ENCODE measurements at places on chromosomes 11 and 22.

- no peak for DNase-seq
- H3K4me1 ChIP-seq, result no peaks in the 10 kb centered on the region
- no peak overlapping the region for H3K4me3 ChIP-seq
- no peaks in the 10 kb centered on the region for H3K27me3 ChIP-seq
These were observed 27.1 kb downstream of the RNF121 start for GRCh38 chr11:71955898-71956456.

DNA sequence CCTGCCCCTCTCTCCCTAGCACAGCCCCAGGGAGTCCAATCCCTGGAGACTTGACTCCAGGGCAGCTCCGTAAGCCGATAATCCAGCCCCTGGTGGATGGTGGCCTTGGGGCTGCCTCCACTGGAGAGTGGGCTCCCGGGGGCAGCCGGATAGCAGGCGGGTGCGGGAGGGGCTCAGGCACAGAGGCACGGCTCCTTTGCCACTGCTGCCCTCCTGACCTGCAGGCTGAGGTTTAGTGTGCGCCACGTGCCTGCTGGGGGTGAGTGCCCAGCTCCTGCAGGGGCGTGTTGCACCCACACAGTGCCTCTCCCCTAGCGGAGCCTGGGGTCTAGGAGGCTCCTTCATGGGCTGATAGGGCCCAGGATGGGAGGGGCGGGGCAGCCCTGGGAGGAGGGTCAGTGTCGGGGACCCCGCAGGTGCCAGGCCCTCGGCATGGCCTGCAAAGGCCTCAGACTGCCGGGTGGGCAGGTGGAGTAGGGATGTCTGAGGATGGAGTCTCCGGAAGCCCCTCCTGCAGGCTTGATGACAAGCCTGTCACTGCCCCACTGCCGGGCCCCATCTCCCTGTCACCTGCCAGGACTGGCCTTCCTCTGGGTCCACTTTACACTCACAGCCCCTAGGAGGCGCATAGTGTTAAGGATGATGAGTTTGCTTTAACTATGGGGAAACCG is 5.6 kb downstream of the DUSP8 start:
- no peak overlapping the region for H3K4me3 ChIP-seq
- H3K27ac ChIP-seq, result no peak overlapping the region
- DNase-seq, result no peak
- H3K36me3 ChIP-seq, result no peaks in the 10 kb centered on the region

- H3K4me3 ChIP-seq, result no peak overlapping the region
- DNase-seq, result no peak
- no peaks in the 10 kb centered on the region for H3K36me3 ChIP-seq
- no peaks in the 10 kb centered on the region for H3K27me3 ChIP-seq
These were observed 293.5 kb downstream of the MN1 start for GRCh38 chr22:27507935-27508526.

DNA sequence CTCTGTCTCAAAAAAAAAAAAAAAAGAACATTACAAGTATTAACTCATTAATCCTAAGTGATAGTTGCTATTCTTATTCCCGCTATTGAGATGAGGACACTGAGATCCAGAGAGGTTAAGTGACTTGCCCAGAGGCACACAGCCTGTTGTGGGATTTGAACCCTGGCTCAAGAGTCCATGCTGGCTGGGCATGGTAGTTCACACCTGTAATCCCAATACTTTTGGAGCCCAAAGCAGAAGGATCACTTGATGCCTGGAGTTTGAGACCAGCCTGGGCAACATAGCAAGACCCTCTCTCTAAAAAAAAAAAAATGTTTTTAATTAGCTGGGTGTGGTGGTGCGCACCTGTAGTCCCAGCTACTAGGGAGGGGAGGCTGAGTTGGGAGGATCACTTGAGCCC is 4.1 kb downstream of the GCAT start:
- peaks cover 4% of the 10 kb centered on the region for H3K4me1 ChIP-seq
- peaks cover 2% of the 10 kb centered on the region for H3K27me3 ChIP-seq
- no peaks in the 10 kb centered on the region for H3K36me3 ChIP-seq

DNA sequence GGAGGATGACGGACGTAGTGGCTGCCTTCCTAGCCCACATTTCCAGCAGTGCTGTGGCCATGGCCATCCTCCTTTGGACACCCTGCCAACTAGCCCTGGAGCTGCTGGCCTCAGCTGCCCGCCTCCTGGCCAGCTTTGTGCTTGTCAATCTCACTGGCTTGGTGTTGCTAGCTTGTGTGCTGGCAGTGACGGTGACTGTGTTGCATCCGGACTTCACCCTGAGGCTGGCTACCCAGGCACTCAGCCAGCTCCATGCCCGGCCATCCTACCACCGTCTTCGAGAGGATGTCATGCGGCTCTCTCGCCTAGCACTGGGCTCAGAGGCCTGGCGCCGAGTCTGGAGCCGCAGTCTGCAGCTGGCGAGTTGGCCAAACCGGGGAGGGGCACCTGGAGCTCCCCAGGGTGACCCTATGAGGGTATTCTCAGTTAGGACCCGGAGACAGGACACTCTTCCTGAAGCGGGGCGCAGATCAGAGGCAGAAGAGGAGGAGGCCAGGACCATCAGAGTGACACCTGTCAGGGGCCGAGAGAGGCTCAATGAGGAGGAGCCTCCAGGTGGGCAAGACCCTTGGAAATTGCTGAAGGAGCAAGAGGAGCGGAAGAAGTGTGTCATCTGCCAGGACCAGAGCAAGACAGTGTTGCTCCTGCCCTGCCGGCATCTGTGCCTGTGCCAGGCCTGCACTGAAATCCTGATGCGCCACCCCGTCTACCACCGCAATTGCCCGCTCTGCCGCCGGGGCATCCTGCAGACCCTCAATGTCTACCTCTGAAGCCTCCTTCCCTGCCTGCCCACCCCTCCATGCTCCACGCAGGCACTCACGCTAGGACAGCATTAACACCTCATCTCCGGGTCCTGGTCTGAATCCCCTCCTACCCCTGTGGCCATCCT is 1.6 kb downstream of the RNF26 start:
- H3K4me3 ChIP-seq, result peak overlapping the region; percentile 91
- no peak for DNase-seq
- no peak overlapping the region for H3K27ac ChIP-seq
- H3K4me1 ChIP-seq, result peaks cover 12% of the 10 kb centered on the region

- H3K4me3 ChIP-seq, result no peak overlapping the region
- no peaks in the 10 kb centered on the region for H3K4me1 ChIP-seq
- no peak overlapping the region for H3K27ac ChIP-seq
- H3K27me3 ChIP-seq, result no peaks in the 10 kb centered on the region
- DNase-seq, result no peak
- H3K36me3 ChIP-seq, result no peaks in the 10 kb centered on the region
These were observed 25.8 kb downstream of the QSER1 start for GRCh38 chr11:32918427-32918826.

DNA sequence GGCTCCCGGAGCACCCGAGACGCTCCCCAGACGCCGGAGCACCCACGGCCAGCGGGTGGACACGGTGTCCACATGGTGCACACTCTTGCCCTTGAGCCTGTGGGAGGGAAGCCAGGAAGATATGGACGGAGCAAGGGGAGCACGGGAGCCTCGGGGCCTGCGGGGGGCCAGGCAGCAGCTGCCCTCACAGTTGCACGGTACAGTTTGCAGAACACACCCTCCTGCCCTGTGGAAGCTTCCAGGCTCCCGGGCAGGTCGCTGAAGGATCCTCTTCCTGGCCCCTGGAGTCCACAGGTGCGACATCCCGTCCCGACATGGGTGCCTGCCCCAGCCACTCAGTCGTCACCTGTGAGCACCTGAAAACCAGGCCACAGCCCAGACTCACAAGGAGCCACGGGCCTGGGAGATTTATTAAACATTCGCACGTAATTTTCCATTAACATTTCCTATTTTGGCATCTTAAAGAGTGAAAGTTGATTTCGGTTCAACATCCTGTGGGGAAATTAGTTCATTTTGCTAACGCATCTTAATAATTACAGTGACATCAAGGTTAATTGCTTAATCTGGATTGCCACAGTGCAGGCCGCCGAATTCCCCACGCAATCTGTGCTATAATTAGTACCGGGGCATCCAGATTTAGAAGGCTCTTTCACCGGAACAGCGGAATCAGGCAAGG is 253.3 kb downstream of the BRD1 start:
- H3K27ac ChIP-seq, result no peak overlapping the region
- H3K4me1 ChIP-seq, result no peaks in the 10 kb centered on the region
- DNase-seq, result no peak
- no peak overlapping the region for H3K4me3 ChIP-seq
- no peaks in the 10 kb centered on the region for H3K36me3 ChIP-seq

DNA sequence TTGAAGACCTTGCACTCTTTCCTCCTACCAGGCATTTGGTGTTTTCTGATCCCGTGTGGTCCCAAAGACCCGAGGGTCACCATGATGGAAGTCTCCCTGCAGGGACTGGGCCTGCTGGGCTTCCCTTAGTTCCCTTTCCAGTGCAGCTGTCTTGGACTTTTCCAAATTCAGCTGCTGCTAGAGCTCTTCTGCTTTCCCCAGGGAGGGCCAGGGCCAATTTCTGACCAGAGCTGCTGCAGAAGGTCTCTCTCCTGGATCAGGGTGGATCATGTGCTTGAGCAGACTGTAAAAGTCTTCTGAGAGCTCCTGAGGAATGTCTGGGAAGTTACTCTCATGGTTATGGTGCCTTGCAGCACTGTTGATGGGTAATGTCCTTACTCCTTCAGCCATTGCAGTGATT is 23.2 kb downstream of the LDLRAD3 start:
- no peaks in the 10 kb centered on the region for H3K36me3 ChIP-seq
- no peak overlapping the region for H3K4me3 ChIP-seq
- H3K27ac ChIP-seq, result no peak overlapping the region
- DNase-seq, result no peak

DNA sequence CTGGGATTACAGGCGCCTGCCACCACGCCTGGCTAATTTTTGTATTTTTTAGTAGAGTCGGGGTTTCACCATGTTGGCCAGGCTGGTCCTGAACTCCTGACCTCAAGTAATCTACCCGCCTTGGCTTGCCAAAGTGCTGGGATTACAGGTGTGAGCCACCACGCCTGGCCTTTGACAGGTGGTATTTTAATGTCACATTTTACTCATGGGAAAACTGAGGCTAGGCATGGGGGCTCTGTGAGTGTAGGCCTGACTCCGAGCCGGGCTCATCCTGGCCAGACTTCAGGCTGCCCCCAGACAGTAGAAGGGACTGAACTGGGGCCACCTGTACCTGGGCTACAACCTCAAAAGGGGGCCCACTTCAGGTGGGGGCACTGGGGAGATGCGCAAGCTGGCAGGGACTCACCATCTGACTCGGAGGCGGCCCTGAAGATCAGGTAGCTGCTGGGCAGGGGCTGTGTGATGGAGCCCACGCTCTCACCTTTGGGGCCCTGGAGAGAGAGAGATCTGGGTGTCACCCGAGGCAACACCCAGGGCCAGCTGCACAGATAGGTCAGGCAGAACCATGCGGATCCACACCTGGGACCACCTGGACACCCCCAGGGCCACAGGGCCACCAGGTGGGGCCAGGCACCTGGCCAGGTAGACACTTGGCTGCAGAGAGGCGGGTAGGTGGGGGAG is 45.8 kb downstream of the OSBPL5 start:
- no peaks in the 10 kb centered on the region for H3K36me3 ChIP-seq
- no peaks in the 10 kb centered on the region for H3K4me1 ChIP-seq
- no peak for DNase-seq
- no peaks in the 10 kb centered on the region for H3K27me3 ChIP-seq
- no peak overlapping the region for H3K27ac ChIP-seq

GRCh38 chr11:117855912-117856651 is 20.4 kb downstream of the FXYD6 start:
- no peaks in the 10 kb centered on the region for H3K36me3 ChIP-seq
- DNase-seq, result no peak
- H3K4me1 ChIP-seq, result no peaks in the 10 kb centered on the region
- no peak overlapping the region for H3K4me3 ChIP-seq
- no peaks in the 10 kb centered on the region for H3K27me3 ChIP-seq

GRCh38 chr11:9615031-9615451 is 41.6 kb downstream of the WEE1 start:
- H3K4me3 ChIP-seq, result peak overlapping the region; percentile 68
- no peaks in the 10 kb centered on the region for H3K27me3 ChIP-seq
- peaks cover 43% of the 10 kb centered on the region for H3K4me1 ChIP-seq
- H3K36me3 ChIP-seq, result no peaks in the 10 kb centered on the region
- H3K27ac ChIP-seq, result peak overlapping the region; percentile 91

GRCh38 chr11:2265854-2266585 is 4.4 kb downstream of the ASCL2 start:
- no peaks in the 10 kb centered on the region for H3K36me3 ChIP-seq
- H3K27me3 ChIP-seq, result no peaks in the 10 kb centered on the region
- H3K4me1 ChIP-seq, result peaks cover 15% of the 10 kb centered on the region
- DNase-seq, result no peak

DNA sequence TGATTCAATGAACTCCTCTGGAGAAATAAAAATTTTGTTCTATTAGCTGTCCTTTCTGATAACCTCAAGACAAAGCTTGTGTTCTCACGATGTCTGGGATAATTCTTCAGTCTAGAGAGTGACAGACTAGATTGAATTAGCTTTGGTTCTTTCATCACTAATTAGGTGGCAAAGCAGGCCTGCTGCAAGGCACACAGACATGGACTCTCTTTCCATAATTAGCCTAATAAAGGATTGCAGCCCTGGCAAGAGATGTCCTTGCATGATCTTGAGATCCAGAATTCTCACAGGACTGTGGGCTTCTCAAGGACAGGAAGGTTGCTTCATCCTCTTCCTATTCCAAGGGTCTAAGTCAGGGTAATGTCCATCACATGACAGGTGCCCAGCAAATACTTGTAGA is 245.6 kb upstream of the ZC3H12C start:
- no peak overlapping the region for H3K27ac ChIP-seq
- DNase-seq, result no peak
- H3K27me3 ChIP-seq, result no peaks in the 10 kb centered on the region

GRCh38 chr22:39292031-39292462 is 27.4 kb downstream of the RPL3 start:
- H3K4me3 ChIP-seq, result no peak overlapping the region
- peaks cover 6% of the 10 kb centered on the region for H3K4me1 ChIP-seq
- DNase-seq, result no peak
- no peaks in the 10 kb centered on the region for H3K36me3 ChIP-seq
- no peak overlapping the region for H3K27ac ChIP-seq
- H3K27me3 ChIP-seq, result no peaks in the 10 kb centered on the region

DNA sequence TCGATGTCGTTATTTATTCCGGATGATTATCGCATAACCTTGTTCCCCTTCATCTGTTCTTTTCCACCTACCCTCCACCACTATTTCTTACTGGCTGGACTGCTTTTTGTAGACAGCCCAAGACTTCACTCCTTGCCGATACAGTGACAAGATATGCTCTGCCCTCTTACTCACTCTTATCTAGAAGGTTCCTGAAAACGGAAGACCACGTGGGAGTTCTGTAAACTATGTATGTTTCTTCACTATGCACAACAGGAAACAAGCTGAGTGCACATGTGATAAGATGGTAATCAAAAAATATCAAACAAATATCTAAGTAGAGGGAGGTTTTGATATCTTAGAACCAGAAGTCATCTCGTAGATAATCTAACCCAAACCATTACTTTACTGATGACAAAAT is 122.9 kb upstream of the ARHGAP20 start:
- no peaks in the 10 kb centered on the region for H3K36me3 ChIP-seq
- no peak overlapping the region for H3K4me3 ChIP-seq
- no peak overlapping the region for H3K27ac ChIP-seq
- no peaks in the 10 kb centered on the region for H3K4me1 ChIP-seq

- no peak for DNase-seq
- no peak overlapping the region for H3K4me3 ChIP-seq
- no peaks in the 10 kb centered on the region for H3K4me1 ChIP-seq
- H3K36me3 ChIP-seq, result no peaks in the 10 kb centered on the region
- peaks cover 2% of the 10 kb centered on the region for H3K27me3 ChIP-seq
These were observed 12.9 kb upstream of the OAF start for GRCh38 chr11:120197977-120198376.
